ENCODE measurements at places on chromosomes 3 and 15. TPM values are rescaled to one million over a fixed set of nuclear protein-coding genes. Genes with fewer than 3 reads are reported as not detected.

The DHX36 gene
- total RNA-seq, result 23.6 TPM

The ARL14 gene
- not detected for total RNA-seq

The PPARG gene
- 101 TPM for total RNA-seq

The BSN gene
- total RNA-seq, result under 0.01 TPM

The MUC20 gene
- not detected for total RNA-seq

The GABRR3 gene
- not detected for total RNA-seq
